Renal cortical epithelial cell (primary cell): ENCODE measurements at places on chromosomes 11 and 22.
A peak's percentile ranks its signal among the peaks of the same experiment; 100 is the strongest.

DNA sequence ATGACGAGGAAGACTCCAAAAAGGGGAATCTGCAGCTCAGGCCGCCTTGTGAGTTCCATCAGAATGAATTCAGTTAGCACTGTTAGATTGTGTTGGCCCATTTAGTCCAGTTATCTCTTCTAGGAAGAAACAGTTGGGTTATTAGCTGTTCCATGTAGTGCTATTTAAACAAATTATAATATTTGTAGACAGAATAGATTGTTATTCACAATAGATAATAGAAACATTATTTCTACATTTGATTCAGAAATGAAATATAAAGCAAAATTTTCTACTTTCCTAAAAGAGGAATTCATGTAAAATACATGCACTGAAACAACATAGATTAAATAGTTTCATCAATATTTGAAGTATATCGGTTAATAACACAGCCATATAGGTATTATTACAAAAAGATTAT, at the start of gene OR8K5:
Gene OR8K5 (minus strand): TSS at position 101 of the 400 bp plus-strand sequence. CDS start 0 bp downstream, at position 101.
- DNase-seq = no peak

DNA sequence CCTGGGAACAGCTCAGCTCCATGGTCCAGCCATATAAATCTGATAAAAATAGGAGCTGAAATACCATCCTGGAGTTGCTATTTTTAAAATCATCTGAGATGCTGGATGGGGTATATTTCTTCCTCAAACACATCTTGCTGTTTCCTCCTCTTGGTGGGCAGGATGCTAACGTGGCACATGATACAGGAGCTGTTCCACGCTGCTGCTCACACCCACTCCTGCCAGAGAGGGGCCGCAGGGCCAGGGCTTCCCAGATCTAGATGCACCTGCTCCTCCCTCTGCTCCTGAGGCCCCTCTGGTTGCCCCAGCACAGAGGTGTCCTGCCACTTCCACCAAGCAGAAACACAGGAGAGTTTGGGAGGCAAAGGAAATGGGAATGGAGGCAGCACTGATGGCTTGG, 3.3 kb upstream of the ST3GAL4 start:
- no peak for DNase-seq

DNA sequence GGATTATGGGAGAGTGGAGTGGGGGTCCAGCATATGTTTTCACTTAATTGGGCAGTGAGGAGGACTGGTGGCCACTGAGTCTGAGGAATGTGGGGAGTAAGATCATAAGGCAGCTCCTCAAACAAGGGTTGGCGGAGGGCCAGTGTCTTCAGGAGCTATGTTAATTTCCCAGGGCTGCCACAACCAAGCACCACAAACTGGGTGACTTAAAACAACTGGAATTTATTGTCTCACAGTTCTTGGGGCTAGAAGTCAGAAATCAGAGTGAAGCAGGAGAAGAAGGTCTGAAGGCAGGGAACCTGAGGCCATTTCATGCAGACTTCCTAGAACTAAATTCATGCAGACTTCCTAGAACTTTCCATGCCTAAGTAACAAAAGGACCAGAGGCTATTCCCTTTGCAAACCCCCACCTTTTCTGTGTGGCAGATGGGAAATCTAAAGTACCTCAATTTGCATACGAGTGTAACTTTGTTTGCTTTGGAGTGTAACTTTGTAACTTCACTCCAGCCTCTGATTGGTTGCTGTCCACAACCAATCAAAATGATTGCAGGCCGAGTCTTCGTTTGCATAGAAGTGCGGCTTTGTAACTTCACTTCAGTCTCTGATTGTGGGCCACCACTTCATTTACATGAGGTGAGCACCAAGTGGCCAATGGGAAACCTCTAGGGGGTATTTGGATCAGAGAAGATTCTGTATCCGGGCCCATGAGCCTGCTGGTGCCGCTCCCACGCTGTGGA, 50.5 kb upstream of the ZBED5 start:
- peak; percentile 88 for DNase-seq

DNA sequence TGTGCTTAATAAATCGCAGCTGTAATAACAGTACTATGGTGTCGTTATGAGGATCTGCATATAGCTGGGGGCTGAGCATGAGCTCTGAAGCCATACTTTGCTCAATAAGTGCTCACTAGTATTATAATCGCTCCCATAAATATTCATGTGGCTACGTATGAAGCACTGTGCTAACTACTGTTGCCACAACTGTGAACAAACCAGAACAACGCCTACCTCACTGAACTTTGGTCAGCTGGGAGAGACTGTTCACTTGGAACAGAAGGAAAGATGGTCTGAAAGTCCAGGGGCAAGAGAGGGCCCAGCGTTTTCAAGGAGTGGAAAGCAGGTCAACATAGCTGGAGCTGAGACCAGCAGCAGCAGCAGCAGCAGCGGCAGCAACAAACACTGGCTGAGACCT, 141.6 kb downstream of the EFCAB6 start:
- peak; percentile 10 for DNase-seq

DNA sequence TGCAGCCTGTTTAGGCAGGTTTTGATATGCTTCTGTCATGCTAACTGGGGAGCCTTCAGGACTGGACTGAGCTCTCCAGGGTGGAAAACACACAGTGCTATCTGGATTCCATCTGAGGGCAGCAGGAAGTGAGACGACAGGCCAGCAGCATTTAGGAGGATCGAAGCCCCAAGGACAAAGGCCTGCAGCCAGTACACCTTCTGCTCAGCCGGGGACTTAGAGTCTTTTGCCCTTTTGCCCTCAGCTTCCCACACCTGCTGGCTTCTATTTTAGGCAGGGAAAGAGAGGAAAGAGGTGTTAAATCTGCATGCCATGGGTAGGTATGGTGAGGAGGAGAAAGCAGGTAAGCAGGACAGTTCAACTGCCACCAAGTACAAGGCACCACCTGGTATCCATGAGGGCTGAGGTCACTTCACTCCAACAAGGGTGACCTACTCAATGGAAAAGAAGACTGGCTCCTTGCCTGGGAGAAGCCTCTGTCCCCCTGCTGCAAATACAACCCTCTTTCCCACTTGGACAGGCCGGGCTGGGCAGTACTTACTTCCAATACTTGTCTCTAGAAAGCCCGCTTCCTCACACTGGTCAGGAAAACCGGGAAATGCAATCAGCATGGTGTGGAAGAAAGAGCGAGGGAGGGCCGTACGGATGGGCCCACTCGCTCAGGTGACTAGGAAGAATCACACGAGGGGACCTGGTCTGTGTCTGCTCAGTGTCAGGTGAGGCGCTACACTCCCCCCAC, 12.3 kb downstream of the LARGE2 start:
- no peak for DNase-seq

DNA sequence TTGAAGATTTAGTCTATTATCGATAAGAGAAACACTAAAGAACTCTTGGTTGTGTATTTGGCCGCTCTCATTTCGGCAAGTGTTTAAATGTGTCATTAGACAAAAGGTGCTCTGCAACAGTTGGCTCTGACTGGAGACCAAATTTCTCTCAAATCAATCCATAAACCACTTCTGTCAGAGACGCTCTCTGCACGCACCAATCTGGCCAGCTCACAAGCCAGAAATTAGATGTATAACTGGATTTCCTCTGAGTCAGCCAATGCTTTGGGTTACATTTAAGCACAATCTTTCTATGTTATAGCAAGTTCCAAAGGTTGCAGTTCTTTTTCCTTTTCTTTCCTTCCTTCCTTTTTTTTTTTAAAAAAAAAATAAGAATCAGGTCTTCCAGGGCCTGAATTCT, 17.6 kb upstream of the PARVA start:
- DNase-seq = no peak

DNA sequence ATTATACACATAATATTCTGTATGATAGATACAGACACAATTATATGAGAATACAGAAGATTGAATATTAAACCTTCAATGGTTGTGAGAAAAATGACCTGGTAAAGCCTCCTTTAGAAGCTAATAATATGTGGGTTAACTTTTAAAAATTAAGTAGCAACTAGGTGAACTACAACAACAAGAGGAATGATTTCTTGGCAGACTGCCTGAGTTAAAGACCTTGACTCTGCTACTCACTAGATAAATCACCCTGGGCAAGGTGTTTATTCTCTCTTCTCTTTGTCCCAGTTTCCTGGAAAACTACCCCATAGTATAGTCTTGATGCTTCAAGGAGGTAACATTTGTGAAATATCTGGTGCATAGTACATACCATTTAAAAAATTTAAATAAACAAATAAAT, 519.6 kb upstream of the TENM4 start:
- peak; percentile 51 for DNase-seq

GRCh38 chr11:118621071-118621783, 13.8 kb downstream of the PHLDB1 start:
- peak; percentile 71 for DNase-seq

- no peak for DNase-seq
These were observed 154.7 kb upstream of the GUCY1A2 start for GRCh38 chr11:107172996-107173395.

GRCh38 chr11:69674267-69674885, 777 bp downstream of the LTO1 start:
- peak; percentile 49 for DNase-seq

DNA sequence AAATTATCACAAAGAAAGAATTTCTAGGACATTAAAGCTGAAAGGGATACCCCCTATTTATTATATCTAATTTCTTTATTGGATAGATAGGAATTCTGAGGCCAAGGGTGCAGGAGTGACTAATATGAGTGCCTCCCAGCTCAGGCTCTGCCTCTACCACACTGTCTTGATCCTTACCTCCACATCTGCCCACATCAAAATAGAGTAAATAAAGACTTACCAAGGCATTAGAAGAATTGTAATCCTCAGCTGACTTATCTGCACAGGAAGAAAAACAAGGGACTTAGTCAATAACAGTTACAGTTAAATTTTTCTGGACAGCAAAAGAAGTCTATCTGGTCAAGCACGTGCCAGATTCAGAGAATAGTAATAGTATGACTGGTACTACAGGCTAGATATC, 72.6 kb upstream of the GDPD4 start:
- DNase-seq = peak; percentile 27

DNA sequence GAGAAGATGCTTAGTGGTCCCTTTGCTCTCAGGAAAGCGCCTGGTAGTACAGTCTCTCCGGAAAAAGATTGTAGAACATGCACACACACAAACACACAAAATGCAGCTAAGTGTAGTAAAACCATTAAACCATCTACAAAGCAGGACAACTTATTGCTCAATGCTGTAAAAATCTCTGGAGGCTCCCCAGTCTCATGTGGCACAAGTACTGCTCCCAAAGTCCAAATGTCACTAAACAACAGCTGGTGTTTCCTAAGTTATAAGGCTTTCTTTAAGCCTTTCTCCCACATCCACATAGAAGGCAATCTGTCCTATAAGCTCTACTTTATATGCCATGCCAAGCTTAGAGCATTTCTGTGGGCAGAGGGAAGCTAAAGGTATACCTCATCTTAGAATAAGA, 32.9 kb downstream of the CDON start:
- no peak for DNase-seq

GRCh38 chr22:17205432-17205831, 13.8 kb downstream of the ADA2 start:
- DNase-seq = peak; percentile 9

GRCh38 chr22:41568811-41569210, 8.0 kb downstream of the CSDC2 start:
- DNase-seq = no peak

GRCh38 chr11:2761131-2762030, 61.6 kb upstream of the KCNQ1OT1 start:
- no peak for DNase-seq
